ENCODE measurements at places on chromosomes 3 and 15.

GRCh38 chr3:152335273-152335672 lies 66.5 kb downstream of the MBNL1 start:
- no peak for DNase-seq

DNA sequence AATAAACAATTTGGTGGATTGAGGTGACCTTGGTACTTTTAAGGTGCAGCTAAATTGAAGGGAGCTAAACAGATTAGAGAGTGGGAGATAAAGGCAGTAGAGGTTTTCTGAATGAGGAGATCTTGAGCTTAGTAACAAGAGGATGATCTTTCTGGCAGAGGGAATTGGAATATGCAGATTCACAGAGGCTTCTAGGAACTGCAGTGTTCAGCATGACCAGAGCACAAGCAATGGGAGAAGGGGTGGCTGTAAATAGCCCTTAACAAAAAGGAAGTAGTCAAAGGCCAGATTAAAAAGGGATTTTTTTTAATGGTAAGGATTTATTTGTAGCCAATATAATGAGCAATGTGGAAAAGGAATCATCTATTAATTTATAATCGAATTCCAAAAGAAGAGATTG lies 5.7 kb upstream of the BNIP2 start:
- no peak for DNase-seq

- DNase-seq, result no peak
Measured at GRCh38 chr3:145807990-145808389, 353.0 kb downstream of the PLOD2 start.

DNA sequence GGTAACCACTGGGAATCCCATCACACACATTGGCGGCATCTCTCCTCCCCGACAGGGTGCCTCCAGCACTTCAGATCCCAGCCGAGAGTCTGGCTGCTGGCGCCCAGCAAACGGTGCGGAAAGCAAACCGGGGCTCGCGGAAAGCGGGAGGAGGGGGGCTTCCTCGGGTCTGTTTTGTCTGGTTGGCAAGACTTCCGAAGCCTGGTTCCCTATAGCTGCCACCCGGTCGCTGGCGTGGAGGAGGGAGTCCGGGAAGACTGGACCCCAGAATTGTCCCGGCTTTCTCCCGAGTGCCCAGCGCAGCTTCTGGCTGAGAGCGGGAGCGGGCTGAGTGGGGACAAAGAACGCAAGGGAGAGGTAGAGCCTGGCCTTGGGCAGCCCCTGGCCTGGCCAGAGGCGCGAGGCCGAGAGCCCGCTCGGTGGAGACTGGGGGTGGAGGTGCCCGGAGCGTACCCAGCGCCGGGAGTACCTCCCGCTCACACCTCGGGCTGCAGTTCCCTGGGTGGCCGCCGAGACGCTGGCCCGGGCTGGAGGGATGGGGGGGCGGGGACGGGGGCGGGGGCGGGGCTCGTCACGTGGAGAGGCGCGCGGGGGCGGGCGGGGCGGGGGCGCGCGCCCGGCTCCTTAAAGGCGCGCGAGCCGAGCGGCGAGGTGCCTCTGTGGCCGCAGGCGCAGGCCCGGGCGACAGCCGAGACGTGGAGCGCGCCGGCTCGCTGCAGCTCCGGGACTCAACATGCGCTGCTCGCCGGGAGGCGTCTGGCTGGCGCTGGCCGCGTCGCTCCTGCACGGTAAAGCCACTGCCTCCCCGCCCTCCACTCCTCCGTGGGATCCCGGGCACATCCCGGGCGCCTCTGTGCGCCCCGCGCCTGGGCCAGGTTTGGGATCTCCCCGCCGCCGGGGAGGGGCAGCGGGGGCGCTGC lies at the start of gene CHRNA7:
CHRNA7 (plus strand) TSS at position 654 of the 920 bp plus-strand sequence; CDS start at position 734, 80 bp downstream.
- DNase-seq, result no peak

DNA sequence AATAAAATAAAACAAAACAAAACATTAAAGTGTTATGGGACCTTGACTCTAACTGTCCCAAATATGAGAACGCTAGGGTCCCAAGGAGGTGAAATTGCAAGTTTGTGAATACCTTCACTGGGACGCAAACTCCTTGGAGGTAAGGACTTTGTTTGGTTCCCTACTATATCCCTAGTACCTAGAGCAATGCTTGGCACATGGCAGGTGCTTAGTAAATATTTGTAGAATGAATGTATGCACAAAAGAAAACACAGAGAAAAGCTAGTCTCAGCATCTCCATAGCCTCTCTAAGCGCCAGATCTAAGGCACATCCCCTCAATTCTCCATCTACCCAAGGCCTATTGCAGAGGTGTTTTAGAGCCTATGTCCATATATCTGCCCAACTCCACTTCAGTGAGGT lies 30.5 kb downstream of the GPR176 start:
- DNase-seq, result no peak

GRCh38 chr15:71226536-71227455 lies 111.5 kb downstream of the THSD4 start:
- no peak for DNase-seq

DNA sequence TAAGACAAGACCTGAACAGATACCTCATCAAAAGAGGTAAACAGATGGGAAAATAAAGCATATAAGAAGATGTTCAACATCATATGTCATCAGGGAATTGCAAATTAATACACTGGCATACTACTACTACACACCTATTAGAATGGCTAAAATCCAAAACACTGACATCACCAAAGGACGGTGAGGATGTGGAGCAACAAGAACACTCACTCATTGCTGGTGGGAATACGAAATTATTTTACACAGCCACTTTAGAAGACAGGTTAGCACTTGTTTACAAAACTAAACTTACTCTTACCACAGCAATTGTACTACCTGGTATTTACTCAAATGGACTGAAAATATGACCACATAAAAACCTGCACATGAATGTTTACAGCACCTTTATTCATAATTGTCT lies 119.6 kb downstream of the GSK3B start:
- no peak for DNase-seq

DNA sequence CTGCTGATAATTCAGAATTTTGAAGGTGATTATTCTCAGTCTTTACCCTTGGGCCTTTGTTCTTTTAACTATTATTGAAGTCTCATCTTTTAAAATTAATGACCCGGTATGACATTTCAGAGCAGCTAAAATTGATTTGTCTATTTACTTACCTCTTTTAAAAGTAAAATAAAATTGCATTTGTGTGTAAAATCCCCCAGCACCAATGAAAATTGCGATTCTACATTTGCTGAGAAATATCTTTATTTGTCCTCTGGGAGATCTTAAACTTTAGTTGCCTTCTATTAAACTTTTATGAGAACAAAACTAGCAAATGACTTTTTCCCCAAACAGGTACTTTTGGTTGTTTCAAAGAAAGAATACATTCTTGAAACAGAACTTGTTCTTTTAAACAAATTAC lies 7.5 kb upstream of the IL5RA start:
- no peak for DNase-seq

- DNase-seq, result no peak
Measured at GRCh38 chr3:138328341-138328740, 1.3 kb downstream of the NME9 start.

All from thymus (tissue), 14 donors.